Forelimb muscle (tissue), 1 donor: ENCODE measurements at places on chromosomes 5 and 9.
A peak's percentile ranks its signal among the peaks of the same experiment; 100 is the strongest.

GRCh38 chr5:84623019-84623418, 238.3 kb upstream of the EDIL3 start:
- no peak for DNase-seq

DNA sequence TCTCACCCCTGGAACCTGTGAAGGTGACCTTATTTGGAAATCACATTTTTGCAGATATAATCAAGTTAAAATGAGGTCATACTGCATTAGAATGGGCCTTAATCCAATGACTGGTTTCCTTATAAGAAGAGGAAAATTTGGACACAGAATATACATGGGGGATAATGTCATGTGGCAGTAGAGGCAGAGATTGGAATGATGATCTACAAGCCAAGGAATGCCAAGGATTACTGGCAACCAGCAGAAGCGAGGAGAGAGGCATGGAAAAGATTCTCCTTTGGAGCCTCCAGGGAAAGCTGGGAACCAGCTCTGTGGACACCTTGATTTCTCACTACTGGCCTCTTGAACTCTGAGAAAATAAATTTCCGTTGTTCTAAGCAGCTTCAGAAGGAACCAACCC, 20.2 kb upstream of the CEP78 start:
- no peak for DNase-seq

- peak; percentile 80 for DNase-seq
These were observed 52.8 kb downstream of the CAST start for GRCh38 chr5:96714951-96715451.

DNA sequence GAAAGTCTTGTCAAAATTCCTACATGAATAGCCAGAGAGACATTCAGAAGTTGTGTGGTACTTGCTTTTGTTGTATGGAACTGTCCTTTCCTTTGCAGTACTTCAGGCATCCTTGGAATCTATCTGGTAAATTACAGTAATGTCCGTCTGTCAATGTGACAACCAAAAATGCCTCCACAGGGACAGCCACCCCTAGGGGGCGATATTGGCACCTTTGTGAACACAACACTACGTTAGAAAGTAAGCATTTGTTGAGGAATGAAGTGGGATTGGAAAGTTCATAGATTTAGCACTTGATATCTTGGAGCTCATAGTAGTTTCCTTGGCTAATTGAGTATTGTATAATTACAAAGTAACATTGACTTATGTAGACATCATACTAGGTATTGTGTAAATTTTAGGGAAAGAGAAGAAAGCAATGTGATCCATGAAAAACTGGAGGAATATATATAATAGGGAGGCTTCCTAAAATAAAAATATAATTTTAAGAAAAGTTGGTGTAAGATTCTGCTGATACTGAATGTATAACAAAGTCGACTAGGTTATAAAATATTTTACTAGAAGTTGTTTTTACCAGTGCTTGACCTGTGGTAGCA, 32.7 kb downstream of the TMEFF1 start:
- DNase-seq = no peak

- DNase-seq = no peak
These were observed 41.3 kb upstream of the CDH18 start for GRCh38 chr5:20029266-20029665.

GRCh38 chr9:31140316-31140715, 1244.1 kb upstream of the ACO1 start:
- DNase-seq = no peak

DNA sequence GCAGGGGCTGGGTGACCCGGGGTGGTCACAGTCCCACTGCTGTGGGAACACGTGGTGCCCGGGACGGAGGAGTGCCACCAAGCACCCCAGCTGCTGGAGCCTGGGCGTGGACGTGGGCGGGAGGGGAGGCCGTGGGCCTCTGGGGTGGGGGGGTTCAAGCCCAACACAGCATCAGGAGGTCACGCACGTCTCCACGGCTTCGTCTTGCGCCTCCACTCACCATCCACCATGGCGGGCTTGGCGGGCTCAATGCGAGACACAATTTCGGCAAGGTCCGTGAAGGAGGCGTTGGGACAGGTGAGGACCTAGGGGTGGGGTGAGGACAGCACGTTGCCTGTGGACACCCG, 2.2 kb upstream of the NSMF start:
- DNase-seq = no peak

DNA sequence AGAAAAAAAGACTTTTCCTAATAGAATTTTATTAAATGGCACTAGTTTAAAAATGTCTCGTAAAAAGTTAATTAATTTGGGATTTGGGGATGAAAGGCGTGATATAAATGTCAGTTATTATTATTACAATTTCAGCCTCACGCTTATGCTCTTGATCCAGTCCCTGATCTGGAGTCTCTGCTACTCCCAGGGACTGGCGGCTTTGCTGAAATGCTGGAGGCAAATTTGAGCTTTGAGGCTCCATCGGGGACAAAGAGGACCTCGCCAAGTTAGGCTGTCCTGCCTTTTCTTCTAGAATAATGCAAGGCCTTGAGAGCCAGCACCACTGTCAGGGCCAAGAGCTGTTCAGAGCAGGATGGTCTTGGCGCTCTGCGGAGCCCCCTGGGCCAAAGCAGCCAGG, 69.7 kb downstream of the ZNF618 start:
- DNase-seq = no peak

GRCh38 chr5:82738681-82739269, 338.4 kb downstream of the TMEM167A start:
- DNase-seq = no peak

- DNase-seq = no peak
These were observed 47.6 kb upstream of the TRAF1 start for GRCh38 chr9:120974181-120974580.

- DNase-seq = no peak
These were observed 291.7 kb downstream of the TRPM3 start for GRCh38 chr9:70829591-70830265.

- DNase-seq = no peak
These were observed 239.0 kb downstream of the FSTL4 start for GRCh38 chr5:133373121-133373870.

- no peak for DNase-seq
These were observed 1.1 kb upstream of the SEMA4D start for GRCh38 chr9:89498852-89499480.

DNA sequence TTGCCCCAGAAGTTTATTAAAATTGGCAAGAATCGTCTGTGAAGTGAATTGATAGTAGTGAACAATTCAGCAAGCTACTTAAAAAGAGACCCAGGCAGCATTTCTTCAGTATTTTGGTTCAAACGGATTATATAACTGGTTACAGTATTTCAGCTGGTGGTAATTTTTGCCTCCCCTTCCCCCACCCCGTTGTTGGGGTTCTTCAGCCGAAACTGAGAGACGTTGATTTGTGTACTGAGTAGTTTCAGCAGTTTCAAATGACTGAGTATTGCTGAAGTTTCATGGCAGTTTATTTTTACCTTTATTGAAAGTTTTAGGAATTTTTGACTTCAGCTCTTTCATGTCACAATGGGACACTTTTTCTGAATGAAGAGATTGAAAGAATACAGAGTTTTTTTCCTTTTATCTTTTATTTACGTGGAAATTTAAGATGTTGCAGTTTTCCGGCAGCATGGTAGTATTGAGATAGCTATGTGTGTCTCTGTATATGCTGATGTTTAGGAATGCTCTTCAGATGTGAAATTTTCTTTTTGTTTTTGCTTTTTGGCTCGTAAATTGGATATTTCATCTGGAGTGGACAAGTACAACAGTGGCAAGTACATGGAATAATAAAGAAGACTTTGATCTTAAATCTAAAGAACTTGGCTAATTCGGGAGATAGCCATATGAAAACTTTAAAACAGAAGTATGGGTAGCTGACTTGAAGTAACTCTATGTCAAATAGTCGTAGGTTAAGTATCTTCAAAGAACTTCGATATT, 1.9 kb downstream of the GPBP1 start:
- no peak for DNase-seq

DNA sequence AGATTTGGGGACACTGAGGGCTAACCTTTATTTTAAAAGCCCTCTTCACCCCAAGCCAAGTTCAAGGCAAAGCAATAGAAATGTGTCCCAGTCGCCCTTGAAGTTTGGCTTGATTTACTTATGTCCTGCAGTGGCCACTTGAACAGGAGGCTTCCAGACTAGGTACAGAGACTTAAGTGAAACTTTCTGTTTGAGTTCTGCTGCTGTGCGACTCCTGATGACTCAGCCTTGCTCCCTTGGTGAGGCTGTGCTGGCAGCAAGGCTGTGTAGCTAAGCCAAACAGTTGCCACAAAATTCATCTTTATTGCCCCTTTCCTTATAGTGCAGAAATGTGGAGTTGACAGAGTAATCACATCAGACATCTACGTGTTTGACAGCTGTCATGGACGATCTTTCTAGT, 68.8 kb upstream of the NTRK2 start:
- DNase-seq = no peak

- DNase-seq = no peak
These were observed 29.6 kb downstream of the MLLT3 start for GRCh38 chr9:20592673-20593072.

- DNase-seq = no peak
These were observed 100.8 kb upstream of the DHFR start for GRCh38 chr5:80755626-80756025.

- DNase-seq = no peak
These were observed 144.9 kb downstream of the FAM114A2 start for GRCh38 chr5:153893817-153894216.

DNA sequence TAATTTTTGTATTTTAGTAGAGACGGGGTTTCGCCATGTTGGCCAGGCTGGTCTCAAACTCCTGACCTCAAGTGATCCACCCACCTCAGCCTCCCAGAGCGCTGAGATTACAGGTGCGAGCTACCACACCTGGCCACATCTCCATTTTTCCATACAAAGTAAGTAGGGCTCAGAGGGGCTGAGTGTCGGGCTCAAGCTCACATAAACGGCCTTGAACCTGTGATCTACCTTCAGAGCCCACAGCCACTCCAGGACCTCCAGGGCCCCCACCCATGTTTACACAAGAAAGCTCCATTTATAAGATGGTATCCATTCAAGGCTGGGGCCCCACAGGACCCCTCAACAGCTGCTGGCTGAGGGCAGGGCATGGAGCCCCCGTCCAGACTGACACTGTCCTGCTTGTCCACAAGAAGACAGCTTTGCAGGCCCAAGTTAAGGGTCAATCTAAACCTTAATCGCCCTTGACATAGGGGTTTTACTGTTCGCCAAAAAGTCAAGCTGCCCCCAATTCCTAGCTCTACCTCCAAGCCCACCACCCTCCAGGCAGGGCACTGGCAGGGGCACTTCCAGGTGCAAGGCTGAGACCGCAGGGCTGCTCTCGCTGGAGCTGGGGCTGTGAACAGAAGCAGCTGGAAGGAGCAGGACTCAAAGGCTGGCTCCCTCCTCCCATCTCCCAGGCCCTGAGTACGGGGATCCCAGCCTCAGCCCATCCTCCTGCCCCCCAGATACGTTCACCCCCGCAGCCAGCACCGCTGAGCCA, 18.9 kb downstream of the FAM78A start:
- DNase-seq = no peak

DNA sequence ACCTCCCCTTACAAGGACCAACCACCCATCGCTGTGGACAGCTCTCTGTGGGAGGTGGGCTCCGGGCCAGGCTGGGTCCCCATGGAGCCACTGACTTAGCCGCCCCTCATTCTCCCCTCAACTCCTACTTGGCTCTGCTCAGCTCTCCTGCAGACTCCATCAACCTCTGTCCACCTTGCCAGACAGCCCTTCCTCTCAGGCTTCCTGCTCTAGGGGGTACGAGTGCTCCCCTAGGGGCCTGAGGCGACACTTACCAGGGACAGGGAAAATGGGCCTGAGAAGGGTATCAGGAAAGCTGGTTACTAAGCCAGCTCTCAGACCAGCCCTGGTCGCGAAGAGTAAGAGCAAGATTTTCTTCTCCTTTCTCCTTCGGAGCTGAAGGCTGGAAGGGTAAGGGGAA, 43.9 kb downstream of the SHB start:
- DNase-seq = no peak

DNA sequence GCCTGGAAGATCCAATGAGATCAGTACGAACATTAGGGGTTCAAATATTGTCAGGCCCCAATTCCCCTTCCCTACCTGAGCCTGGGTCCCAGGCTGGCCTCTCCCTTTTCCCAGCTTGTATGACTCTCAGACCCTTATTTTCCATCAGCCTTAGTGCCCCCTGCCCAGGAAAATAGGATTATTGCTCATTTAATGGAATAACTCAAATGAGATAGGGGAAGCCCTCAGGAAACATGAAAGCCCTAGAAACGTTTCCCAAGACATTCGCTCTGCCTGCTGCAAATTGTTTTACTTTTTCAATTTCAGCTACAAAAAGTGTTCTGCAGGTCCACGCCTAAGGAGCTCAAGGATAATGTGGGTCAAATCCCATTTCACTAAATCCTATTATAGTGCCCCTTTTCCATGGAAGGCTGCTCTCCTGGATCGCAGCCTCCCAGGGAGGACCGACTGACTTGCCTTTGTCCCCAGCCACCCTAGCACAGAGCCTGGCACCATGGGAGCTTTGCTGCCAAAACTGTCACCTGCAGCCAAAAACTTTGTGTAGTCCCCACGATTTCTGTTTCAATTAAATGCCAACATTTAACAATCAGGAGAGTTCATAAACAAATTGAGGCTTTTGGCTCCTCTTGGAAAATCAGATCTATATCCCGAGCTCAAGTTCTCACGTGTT, 46.9 kb downstream of the THOC3 start:
- DNase-seq = no peak

DNA sequence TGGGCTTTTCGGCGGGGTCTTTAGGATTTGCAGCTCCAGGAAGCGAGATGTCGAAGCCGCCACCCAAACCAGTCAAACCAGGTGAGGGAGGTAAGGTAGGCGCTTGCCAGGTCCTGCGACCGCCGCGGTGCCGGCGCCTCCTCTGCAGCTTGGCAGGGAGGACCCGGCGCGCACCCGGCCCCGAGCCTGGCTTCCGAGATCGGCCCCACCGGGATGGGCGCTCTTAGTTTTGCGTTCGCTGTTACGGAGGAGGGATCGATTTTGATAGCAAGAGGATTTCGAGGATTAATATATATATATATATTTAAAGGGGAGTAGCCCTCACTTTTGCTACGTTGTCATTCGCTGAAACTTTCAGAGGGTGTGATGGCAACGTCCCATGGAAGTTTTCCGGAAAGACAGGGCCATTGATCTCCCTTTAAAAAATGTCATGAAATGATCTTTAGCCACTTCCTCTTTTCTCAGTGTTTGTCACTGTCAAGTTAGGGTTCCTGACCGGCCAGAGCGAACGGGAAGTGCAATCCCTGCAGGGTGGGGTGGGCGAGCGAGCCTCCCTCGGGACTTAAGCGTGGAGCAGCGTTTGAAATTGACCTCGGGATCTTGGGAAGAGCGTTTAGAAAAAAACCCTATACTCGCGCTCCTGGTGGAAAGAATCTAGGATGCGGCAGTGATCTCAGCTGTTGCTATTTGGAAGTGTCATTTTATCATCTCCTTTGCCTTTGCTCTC, 495 bp downstream of the OSTF1 start:
- no peak for DNase-seq

- no peak for DNase-seq
These were observed 31.0 kb downstream of the PSMB7 start for GRCh38 chr9:124384210-124384609.

GRCh38 chr9:131720330-131720729, 19.5 kb downstream of the RAPGEF1 start:
- no peak for DNase-seq
